ENCODE measurements at places on chromosomes 13 and 19.

GRCh38 chr13:43026262-43026661 lies 2.9 kb downstream of the DNAJC15 start:
- DNase-seq: no peak

DNA sequence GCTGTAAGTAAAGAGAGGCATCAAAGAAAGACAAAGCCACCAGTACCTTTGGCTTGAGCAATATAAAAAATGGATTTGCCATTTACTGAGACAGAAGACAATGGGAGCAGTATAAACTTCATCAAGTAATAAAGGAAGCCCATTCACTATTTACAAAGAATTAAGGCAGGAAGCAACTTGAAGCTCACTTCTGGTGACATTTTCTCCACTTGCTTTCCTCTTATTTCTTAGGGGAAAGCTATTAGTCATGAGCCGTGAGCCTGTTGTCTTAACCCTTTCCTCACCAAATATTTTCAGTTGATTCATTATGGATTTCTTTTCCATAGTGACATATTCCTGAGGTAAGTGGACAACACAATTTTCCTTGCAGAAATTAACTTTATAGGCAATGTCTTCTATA lies 156.8 kb downstream of the DNAJC3 start:
- DNase-seq: no peak

- no peak for DNase-seq
These were observed 126.3 kb upstream of the SLC7A1 start for GRCh38 chr13:29721766-29722165.

- DNase-seq: no peak
These were observed 465.6 kb downstream of the ITGBL1 start for GRCh38 chr13:101917833-101918661.

DNA sequence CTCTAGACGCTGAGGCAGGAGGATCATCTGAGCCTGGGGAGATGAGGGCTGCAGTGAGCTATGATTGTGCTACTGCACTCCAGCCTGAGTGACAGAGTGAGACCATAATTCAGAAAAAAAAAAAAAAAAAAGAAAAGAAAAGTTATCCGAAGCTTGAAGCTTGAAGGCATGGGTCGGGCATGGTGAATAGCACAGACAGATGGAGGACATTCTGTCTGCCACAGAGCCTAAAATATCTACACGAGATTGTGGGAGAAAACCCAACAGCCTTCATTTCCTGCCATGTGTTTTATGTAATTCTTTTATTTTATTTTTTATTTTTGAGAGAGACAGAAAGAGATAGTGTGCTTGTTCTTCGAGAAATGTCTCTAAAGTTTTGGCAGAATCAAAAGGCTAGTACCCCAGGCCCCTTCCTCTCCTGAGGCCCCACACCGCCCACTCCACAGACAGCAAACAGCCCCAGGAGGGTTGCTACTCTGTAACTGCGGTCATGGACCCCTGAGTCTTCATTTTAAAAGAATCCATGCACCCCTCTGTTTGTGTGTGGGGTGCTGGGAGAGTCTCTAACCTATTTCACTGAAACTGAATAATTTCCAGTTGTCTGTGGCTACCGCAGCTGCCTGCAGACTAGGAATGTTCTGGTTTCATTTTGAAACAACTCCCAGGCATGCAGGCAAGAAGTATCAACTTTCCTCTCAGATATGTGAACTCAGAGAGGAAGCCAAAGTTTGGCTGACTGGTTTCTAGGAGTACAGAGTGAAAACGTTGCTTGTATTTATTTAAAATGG lies 38.4 kb upstream of the RCBTB2 start:
- DNase-seq: no peak

DNA sequence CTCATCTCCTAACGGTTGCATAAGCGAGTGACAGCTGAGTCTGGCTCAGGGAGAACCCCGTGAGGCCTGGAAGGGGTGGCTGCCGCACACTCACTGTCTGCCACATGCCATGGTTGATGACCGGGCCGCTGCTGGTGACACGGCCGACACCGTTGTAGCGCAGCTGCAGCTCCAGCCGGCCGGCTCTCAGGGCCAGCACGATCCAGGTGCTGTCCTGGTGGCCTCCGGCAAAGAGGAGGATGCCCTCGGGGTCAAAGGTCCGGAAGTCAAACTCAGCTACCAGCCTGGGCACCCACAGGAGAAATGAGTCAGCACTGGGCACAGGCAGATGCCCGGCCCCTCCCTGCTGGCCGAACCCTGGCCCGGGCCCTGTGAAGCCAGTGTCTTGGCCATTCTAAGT lies 31.7 kb downstream of the GAS6 start:
- no peak for DNase-seq

DNA sequence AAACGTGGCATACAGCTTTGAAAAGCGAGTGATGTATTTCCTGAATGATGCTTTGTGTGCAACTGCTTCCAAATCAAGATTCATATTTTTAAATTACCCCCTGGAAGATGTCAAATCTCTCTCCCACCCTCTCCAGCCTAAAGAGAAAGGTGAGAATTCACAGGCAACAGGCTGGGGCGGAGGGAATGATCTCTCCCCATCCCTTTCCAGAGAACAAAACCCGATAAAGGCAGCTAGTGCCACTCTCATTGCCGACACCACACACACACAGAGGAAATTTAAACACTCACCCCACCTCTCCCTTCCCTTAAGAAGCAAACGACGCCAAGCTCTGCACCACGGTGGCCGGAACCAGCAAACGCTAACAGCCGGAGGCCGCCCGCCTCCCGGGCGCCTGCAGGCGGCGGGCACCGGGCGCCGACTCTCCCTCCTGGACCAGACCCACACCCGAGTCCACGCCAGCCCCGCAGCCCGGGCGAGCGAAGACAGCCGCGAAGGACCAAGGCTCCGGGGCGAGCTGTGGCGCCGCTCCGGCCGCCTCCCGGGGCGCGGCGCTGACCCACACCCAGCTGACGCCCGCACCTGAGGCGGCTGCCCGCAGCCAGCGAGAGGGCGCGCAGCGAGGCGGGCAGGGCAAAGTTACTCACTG lies 477 bp downstream of the LNX2 start:
- DNase-seq: peak; percentile 21

- no peak for DNase-seq
These were observed 252.8 kb downstream of the B3GLCT start for GRCh38 chr13:31452525-31452924.

DNA sequence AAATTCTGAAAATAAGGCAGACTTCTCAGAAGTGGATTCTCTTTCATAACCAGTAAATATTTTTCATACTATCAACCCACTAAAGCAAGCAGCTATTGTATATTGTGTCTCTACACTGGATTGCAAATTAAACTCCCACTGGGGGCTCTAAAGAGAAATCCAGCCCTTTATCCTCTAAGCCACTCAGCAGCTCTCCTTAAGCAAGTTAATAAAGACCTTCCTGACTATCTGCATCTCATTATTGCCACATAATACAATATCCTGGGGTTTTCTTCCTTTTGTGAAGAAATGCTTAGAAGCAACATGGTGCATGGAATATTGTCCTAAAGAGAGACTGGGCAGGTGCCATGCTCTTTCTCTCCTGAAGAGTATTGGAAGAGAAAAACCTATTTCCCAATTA lies 521.3 kb downstream of the MYO16 start:
- no peak for DNase-seq
